Astrocyte (in vitro differentiated cells and primary cell): ENCODE measurements at places on chromosomes 7 and 10. TPM values are rescaled to one million over a fixed set of nuclear protein-coding genes. Genes with fewer than 3 reads are reported as not detected.
A peak's percentile ranks its signal among the peaks of the same experiment; 100 is the strongest.

GRCh38 chr7:78080241-78080640 lies 281.7 kb downstream of the PHTF2 start:
- peak; percentile 26 for DNase-seq
- no peak overlapping the region for H3K27ac ChIP-seq
- H3K27me3 ChIP-seq = no peaks in the 10 kb centered on the region
- no peak overlapping the region for H3K4me3 ChIP-seq
- no peaks in the 10 kb centered on the region for H3K36me3 ChIP-seq

GRCh38 chr10:34705563-34705962 lies 109.5 kb downstream of the PARD3 start:
- DNase-seq = no peak
- no peak overlapping the region for H3K27ac ChIP-seq
- H3K4me1 ChIP-seq = peaks cover 10% of the 10 kb centered on the region
- H3K27me3 ChIP-seq = no peaks in the 10 kb centered on the region

The PRKG1 gene
- total RNA-seq = 2.8 and 3.1 TPM in 2 replicates

The CYP3A4 gene
- total RNA-seq = not detected in 2 replicates
